ENCODE measurements at places on chromosomes 3 and 15.

- no peak for DNase-seq
Measured at GRCh38 chr3:110323349-110323748, 748.3 kb upstream of the NECTIN3 start.

DNA sequence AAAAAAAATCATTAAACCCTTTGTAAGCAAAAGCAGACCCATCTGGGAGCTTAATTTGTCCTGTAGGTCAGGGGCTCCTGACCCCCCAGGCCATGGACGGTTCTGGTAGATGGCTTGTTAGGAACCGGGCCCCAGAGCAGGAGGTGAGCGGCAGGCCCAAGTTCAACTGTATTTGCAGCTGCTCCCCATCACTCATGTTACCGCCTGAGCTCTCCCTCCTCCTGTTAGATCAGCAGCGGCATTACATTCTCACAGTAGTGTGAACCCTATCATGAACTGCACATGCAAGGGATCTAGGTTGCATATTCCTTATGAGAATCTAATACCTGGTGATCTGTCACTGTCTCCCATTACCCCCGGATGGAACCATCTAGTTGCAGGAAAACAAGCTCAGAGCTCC, 60.7 kb downstream of the FSIP1 start:
- DNase-seq, result no peak

GRCh38 chr15:66772604-66773128, 70.6 kb downstream of the SMAD6 start:
- DNase-seq, result no peak

GRCh38 chr15:34292621-34293020, 45.0 kb downstream of the SLC12A6 start:
- no peak for DNase-seq

- no peak for DNase-seq
Measured at GRCh38 chr3:111314898-111315297, 227.1 kb upstream of the CD96 start.

GRCh38 chr3:63611382-63611781, 41.1 kb upstream of the SNTN start:
- no peak for DNase-seq

GRCh38 chr3:151011427-151011826, 38.9 kb upstream of the CLRN1 start:
- no peak for DNase-seq

DNA sequence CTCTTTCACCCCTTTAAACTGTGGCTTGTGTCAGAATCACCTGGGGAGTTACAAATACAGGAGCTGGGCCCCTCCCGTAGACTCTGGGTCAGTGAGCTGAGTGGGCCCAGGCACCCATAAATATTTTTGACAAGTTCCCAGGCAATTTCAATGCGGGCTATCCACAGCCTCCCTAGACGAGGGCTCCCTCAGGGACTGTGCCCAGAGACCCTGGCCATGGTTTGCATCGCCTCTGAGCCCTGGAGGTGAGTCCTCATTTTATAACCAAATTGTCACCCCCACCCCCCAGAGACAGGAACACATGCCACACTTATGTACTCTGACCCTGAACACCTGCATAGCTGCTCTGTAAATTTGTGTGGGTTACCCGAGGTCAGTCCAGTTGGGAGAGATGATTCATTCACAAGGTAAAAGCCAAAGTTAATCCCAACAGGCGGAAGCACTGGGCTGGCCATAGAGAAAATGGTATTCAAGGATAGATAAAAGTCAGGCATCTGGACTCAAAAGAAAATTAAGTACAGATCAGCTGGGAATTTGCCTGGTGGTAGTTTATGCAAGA, 146.5 kb upstream of the SLC6A11 start:
- DNase-seq, result no peak

Measured in nephron progenitor cell (in vitro differentiated cells).